CD4-positive, alpha-beta T cell treated with Interleukin-17A for 1 hour (primary cell): ENCODE measurements at places on chromosomes 1 and 21.

GRCh38 chr1:225950905-225951497, 10.0 kb upstream of the LEFTY2 start:
- no peak for DNase-seq

GRCh38 chr1:234600418-234601281, 9.3 kb downstream of the IRF2BP2 start:
- DNase-seq: peak; percentile 73

DNA sequence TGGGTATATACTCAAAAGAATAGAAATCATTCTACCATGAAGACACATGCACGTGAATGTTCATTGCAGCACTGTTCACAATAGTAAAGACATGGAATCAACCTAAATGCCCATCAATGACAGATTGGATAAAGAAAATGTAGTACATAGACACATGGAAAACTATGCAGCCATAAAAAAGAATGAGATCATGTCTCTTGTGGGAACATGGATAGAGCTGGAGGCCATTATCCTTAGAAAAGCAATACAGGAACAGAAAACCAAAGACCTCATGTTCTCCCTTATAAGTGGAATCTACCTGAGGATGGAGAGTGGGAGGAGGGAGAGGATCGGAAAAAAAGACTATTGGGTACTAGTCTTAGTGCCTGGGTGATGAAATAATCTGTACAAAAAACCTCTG, 143.9 kb downstream of the RHOU start:
- DNase-seq: no peak

- DNase-seq: no peak
Observed at GRCh38 chr1:25800703-25801377, 847 bp downstream of the SELENON start.

DNA sequence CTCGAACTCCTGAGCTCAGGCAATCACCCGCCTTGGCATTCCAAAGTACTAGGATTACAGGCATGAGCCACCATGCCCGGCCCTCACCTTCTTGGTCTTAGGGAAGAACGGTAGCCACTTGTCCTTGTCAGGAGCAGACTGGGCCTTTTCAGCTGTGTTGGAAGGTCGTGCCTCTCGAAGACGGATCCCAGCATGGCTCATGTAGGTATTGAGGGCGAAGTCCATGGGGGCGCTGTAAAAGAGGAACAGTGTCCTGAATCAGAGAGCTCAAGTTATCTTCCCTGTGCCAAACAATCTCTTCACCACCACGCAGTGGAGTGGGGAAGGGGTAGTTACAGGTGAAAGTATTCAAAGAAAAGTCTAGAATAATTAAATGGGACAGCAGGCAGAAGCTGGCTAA, 35.9 kb downstream of the LRRC71 start:
- no peak for DNase-seq

DNA sequence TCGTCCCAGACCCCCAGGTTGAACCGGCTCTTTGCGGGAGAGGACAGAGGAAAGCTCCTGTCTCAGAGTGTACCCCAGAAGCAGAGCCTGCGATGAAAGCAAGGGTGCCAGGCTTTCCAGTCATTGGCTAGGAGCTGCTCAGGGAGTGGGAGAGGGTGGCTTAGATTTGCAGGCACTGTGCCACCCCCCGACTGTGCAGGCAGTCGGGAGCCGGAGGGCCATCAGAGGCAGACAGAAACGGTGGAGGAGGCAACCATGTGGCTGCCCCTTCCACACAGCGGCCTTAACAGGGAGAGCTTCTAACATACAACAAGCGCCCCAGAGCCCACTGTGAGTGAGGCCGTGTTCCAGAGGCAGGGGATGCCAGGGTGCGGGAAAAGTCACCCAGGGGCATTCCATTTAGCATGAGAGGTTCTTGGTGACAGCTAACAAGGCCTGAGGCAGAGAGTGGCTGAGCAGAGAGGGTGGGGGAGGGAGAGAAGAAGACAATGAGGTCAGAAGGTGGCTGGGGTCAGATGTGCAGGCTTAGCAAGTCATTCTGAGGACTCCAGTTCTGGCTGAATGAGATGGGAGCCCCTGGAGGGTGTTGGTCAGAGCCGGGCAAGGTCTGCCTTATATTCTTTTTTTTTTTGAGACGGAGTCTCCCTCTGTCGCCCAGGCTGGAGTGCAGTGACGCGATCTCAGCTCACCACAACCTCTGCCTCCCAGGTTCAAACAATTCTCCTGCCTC, 9.5 kb upstream of the C1orf167 start:
- no peak for DNase-seq

GRCh38 chr1:64302971-64303370, 99.5 kb downstream of the UBE2U start:
- no peak for DNase-seq

GRCh38 chr1:201346337-201346939, 31.0 kb downstream of the TNNT2 start:
- no peak for DNase-seq

- DNase-seq: no peak
Observed at GRCh38 chr1:28193701-28194161, 17.2 kb upstream of the PTAFR start.

GRCh38 chr1:193355178-193355577, 168.8 kb upstream of the B3GALT2 start:
- DNase-seq: no peak

- DNase-seq: no peak
Observed at GRCh38 chr1:234987415-234988154, 141.1 kb downstream of the TOMM20 start.

GRCh38 chr1:3345792-3346191, 108.7 kb upstream of the ARHGEF16 start:
- no peak for DNase-seq

GRCh38 chr1:79295967-79296366, 289.4 kb upstream of the ADGRL4 start:
- DNase-seq: no peak

GRCh38 chr1:231929311-231929710, 302.7 kb downstream of the DISC1 start:
- DNase-seq: no peak

- DNase-seq: no peak
Observed at GRCh38 chr1:234185438-234185837, 187.8 kb upstream of the COA6 start.

DNA sequence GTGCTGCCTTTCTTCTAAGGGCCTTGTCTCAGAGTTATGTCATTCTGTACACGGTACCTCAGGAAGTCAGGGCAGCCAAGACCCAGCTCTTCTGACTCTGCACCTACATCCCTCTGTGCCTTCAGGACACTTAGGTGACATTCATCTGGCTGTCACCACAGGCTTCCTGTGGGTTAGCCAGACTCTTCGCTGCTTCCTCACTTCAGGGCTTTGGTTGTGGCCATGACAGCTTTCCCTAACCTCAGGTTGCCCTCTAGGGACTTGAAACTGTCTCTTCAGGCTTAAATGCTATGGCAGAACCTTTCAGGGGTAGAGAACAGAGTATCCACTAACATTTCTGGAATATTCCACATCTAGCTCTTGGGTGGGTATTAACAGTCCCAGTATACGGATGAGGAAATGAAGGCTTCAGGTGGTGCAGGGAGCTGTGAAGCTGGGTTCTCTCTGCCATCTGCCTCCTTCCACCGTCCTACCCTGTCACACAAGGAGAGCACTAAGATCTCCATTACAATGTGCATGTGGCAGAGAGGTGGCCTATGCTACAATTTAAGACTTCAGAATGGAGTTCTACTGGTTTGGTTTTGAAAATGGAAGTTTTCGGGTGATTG, 9.9 kb downstream of the TSSK3 start:
- peak; percentile 83 for DNase-seq

GRCh38 chr1:40299366-40300248, 17.5 kb downstream of the COL9A2 start:
- DNase-seq: no peak

GRCh38 chr1:51189421-51190073, 46.5 kb upstream of the RNF11 start:
- peak; percentile 63 for DNase-seq

DNA sequence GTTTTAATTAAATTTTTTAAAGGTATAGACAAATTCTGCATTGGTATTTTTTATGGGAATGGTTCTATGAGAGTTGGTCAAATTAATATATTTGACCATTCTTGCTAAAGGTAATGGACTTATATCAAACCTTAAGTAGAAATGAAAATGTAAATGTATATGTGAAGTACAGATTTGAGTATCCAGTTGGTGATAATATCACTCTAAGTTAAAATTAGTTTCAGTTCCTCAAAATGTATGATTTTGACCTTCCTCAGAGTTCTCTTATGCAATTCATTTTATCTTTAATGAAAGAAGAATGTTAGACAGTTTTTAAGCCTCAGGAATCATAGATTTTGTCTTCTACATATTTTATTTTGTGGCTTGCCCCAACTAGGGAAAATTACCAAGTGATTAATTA, 1291.5 kb upstream of the B3GALT2 start:
- no peak for DNase-seq

GRCh38 chr21:35548904-35549615, 500.0 kb upstream of the RUNX1 start:
- no peak for DNase-seq

- no peak for DNase-seq
Observed at GRCh38 chr21:32189688-32190483, 89.0 kb downstream of the MIS18A start.

DNA sequence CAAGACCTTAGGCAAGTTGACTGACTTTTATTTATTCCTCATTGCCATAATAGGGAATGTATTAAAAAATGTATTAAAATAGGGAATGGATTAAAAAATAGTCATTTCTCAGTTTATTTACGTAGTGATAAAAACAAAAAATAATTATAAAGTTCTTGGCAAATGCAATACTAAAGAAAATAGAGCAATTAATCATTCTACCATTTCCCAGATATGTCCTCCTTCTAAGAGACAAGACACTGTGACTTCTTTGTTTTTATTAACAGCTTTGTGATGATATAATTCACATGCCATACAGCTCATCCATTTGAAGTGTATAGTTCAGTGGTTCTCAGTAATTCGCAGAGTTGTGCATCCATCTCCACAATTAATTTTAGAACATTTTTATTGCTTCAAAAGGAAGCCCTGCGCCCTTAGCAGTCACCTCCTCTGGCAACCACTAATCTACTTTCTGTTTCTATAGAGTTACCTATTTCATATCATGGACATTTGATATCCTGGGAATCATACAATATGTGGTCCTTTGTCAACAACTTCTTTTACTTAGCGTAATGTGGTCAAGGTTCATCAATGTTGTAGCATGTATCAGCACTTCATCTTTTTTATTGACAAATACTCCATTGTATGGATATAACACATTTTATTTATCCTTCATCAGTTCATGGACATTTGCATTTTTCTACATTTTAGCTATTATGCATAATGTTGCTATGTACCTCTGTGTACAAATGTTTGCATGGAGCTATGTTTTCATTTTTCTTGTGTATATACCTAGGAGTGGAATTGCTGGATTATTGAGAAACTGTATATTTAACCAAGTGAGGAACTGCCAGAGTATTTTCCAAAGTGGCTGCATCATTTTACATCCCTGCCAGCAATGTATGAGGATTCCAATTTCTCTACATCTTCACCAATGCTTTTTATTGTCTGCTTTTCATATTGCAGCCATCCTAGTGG, 5.6 kb downstream of the TBX19 start:
- no peak for DNase-seq

- no peak for DNase-seq
Observed at GRCh38 chr1:38050397-38051078, 3.9 kb upstream of the POU3F1 start.

DNA sequence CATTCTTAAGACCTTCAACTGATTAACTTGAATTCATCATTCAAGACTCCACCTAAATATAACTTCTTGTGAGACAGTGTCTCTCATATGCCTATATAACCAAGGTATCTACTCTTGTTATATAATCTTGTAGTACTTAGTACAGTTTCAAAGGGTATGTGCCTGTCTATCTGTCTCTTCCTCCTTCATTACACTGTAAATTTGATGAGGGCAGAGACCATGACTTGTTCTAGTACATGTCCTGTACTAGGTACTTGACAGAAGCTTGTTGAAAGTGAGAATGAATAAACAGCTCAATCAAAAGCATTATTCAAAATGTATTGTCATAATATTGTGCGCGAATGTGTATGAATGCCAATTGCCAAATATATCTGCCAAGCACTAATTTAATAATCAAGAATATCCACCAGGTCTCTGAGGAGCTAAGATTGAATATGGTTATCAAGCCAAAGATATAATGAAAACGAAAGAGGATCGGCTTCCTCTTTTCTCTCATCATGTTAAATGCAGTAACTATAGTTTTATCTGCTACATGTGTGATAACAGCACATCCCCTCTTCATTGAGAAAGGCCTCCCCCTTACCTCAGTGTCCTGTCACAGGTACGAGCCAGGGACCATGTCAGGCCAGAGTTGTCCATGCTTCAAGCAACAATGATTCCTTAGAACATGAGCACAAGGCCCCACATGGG, 117.3 kb downstream of the UCHL5 start:
- no peak for DNase-seq

GRCh38 chr1:112026016-112026415, 36.5 kb upstream of the KCND3 start:
- no peak for DNase-seq

DNA sequence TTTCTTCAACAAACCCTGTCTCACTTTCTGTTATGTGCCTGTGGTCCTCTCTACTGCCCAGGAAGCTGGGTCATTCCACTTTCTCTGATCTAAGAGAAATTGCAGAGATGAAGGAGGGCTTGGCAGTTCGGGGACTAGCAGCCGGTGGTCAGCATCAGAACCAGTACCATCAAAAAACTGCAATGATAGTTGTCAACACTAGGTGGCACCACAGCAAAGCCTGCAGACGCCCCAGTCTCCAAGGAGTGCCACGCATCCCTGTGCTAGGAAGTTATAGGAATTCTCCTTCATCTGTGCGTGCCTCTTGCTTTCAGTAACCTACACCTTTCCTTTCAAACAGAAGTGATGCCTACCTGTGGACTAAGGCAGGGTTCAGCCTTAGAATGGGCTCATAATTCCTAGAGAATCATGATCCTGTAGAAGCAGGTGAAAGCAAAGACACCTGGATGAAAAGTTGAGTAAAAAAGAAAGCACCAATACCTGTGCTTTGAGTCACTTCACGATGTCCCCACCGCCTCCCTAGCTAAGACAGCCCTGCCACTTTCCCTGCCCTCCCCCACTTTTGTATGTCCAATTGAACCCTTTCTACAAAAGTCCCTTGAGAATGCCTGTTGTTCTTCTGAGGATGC, 129.2 kb downstream of the ADAMTS1 start:
- DNase-seq: peak; percentile 25

GRCh38 chr1:114833421-114833820, 21.2 kb upstream of the SYCP1 start:
- DNase-seq: no peak

GRCh38 chr1:185733818-185734735, at the start of gene HMCN1:
Gene HMCN1, plus strand, starts transcription at chr1:185734391. Its CDS starts 389 bp downstream, at chr1:185734780.
- no peak for DNase-seq

- DNase-seq: peak; percentile 14
Observed at GRCh38 chr1:5982276-5982675, 9.9 kb downstream of the NPHP4 start.

GRCh38 chr1:224435318-224435763, 744 bp upstream of the WDR26 start:
- DNase-seq: peak; percentile 22

GRCh38 chr1:37034121-37035013, at the start of gene GRIK3:
Gene GRIK3, minus strand, starts transcription at chr1:37034515. Its CDS starts 407 bp downstream, at chr1:37034108.
- no peak for DNase-seq
